ENCODE measurements at places on chromosomes 5 and 9.

GRCh38 chr9:131361202-131361833 lies 32.6 kb upstream of the PRRC2B start:
- DNase-seq, result no peak

DNA sequence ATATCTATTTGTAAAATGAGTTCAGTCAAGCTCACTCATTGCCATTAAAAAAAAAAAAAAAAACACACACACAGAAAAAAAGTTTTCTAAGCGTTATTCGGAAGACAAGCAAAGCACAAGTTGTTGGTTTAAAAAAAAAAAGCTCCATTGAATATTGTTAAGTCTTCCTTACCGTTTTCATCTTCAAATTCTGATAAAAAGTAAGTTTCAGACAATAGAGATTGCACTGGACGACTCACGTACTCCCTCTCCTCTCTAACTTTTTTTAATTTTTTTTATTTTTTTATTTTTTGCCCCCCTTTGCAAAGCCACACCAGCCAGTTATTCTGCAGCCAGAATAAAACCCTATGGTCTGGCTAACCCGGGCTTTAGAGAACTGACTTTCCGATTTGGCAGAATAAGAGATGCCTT lies 544 bp downstream of the ADAMTS6 start:
- DNase-seq, result no peak

- no peak for DNase-seq
These were observed 66.5 kb upstream of the SMIM15 start for GRCh38 chr5:61228691-61229280.

- no peak for DNase-seq
These were observed 52.5 kb upstream of the PRLR start for GRCh38 chr5:35282810-35283209.

DNA sequence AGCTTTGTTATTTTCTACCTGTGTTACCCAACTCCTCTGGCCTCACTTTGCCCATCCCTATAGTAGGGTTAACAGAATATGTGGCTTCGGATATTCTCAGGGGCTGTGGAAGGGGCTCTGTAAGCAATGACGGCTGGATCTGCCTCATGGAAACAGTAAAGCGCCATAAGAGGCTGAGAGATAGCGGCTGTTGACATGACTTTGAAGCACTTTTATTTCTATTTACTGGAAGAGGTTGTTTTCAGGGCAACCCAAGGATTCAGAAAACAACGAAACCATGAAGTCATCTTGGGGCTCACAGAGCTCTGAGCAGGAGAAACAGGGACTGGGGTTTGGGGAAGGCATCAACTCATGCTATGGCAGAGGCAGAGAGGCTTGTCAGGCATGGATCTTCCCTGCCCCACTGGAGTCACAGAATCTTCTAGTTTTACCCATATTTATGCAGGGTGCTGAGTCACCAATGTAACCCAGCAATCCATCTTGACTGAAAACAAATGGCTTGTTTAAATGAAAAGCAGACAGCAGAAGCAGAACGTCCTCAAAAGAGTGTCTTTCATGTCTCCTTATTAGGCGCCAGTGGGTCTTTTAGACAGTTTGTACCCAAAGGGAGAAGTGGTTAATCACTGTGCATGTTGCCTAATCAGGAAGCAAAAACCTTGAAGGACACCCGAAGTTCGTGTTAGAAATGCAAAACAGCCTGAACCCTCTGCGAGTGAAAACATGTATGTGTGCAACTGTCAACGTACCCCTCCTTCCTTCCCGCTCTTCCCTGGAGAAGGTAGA lies 113.0 kb downstream of the COL23A1 start:
- DNase-seq, result no peak

DNA sequence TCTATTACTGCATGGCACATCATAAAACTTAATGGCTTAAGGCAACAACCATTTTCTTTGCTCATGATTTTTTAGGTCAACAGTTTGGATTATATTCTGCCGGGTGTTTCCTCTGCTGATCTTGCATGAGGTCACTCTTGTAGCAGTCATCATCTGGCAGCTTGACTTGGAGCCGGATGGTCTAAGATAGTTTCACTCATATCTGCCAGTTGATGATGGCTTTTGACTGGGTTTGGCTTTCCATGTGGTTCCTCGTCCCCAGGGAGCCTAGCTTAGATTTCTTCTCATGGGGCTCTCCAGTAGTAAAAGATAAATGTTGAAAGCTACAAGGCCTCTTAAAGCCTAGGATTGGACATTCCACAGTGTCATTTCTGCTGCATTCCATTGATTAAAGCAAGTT lies 27.4 kb downstream of the LNPEP start:
- DNase-seq, result no peak

DNA sequence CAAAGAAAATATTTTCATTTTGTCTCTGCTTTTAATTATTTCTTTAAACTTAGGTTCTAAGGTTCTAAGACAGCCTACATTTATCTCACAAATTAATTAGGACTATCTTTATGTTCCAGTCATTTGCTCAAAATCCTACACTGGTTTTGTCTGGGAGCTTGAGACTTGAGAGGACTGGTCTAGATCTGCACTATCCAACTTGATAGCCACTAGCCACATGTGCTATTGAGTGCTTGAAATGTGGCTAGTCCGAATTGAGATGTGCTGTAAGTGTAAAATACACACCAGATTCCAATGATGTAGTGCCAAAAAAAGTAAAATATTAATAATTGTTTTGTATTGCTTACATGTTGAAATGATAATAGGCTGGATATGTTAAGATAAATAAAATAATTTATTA lies 7.2 kb downstream of the CDC37L1 start:
- DNase-seq, result no peak

DNA sequence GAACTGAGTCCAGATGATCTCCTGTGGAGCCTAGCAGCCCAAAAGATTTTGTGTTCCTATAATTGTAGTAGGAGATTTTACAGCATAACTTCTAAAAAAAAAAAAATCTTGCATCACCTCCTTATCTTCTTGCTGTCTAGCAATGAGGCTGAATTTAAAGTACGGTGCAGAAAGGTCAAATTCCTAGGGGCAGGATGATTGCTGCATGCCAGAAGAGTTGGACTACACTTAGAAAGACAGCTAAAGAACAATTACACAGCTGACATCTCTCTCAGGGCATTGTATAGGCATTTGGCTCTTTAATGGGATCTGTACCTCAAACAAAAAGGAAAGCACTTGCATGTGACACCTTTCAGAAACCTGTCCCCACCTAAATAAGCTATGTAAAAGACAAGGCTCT lies 443.2 kb downstream of the HCN1 start:
- DNase-seq, result no peak

Data from NCI-H187 (cell line).